Retina (tissue), 1 donor: ENCODE measurements at places on chromosomes 2 and 18.

DNA sequence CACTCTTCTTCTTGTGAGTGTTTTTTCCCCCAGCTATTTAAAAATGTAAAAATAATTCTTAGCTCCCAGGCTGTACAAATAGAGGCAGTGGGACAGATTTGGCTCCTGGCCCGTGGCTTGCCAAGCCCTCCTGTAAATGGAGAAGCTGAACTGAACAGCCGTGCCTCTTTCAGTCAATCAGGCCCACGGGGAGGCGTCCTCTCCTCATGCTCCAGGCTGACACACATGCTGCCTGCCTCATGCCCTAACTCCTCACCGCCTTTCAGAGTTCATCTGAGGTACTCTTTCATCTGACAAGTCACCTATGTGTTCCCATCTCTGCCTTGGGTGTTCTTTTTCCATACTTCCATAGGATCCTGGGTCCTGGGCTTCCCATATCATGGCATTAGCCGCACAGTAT is 58.9 kb downstream of the BMP10 start:
- no peak for DNase-seq

DNA sequence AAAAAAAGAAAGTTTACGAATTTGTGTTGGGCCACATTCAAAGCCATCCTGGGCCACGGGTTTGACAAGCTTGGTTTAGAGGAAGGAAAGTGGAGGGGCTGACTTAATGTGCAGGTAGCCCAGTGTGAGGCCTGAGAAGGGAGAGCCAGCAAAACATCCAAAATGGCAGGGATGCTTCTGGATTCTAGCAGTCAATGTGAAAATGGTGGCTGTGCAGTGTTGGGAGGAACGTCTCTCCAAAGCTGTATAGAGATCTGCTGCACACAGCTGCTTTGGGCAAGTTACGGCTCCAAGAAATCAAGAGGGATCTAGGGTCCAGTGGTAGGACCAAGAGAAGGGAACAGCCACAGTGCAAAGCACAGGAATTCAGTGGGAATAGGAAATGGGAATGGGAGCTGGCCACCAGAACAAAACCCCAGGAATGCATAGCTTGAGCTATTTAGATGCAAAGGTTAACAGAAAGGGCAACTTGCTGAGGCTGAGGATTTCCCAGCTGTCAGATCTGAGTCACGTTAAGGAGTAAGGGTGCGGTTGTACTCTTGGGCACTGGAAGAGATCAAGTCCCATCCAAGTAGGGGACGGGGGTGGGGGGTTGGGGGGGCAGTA is 70.6 kb downstream of the B3GNT2 start:
- DNase-seq: no peak

DNA sequence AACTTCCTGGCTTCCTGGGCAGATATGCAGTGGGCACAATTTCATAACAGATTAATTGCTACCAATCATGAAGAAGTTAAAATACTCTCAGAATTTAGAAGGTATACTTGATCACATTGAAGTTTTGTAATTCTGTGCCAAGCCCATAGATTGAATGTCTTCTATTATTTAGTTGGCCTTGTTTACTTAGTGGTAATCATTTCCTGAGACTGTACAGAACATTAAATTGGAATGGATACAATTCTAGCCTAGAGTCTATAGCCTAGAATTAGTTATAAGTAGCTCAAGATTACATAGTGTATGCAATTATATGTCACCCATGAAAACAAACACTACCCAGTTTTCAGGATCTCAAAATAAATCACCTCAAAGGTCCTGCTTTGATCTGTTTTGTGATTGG is 615.8 kb downstream of the XIRP2 start:
- DNase-seq: no peak

DNA sequence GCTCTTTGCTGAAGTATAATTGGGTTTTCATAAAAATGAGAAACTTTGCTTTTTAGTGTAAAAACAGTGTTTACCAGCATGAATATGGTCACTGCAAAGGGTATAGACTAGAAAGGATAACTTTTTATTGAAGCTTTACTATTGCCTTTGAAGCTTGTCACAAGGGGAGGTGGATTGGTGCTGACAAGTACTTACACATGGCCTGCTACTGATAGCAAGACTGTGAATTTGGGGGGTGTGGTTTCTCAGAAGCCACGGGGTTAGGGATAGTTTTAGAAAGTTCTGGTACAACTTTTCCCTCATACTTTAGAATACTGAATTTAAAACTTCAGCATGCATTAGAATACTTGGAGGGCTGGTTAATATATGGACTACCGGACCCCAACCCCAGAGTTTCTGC is 294.1 kb downstream of the SOCS6 start:
- no peak for DNase-seq

DNA sequence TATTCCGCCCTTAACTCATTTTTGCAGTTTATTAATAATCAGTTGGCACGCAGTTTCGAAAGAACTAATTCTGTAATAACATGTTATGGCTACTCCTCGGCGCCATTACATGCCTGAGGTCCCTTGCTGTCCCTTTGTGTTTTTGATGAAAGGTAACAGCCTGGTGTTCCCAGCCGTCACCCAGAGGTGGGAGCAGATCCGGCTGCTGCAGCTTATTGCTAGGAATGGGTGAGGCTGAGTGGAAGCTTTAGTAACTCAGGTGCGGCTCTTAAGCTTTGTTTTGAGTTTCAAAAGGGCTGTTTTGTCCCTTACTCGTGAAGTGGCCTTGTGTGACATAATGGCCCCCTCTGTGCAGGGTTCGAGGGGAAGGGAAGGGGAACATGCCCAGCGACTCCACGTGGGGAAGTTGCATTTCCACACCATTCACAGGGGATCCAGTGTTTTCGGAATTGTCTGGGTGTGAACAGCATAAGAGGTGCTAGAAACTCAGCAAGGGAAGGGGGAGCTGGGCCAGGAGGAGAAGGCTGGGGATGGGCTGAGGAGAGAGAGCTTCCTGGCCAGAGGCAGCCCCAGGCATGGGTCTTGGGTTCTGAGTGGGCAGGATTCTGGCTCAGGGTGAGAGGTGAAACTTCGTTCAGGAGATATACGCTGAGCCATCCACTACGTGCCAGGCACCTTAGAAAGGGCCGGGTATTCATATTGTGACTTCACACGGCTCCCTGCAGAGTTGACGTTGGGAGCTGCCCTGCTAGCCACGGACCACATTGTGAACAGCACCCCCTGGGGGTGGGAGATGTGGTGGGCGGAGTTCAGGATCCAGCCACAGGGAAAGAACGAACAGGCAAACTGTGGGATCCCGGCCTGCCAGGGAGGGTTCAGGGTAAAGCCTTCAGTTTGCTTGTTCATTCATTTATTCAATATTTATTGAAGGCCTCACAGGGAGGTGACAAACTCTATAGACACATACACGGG is 84.4 kb downstream of the TGOLN2 start:
- DNase-seq: no peak

- no peak for DNase-seq
Observed at GRCh38 chr18:78932281-78932680, 47.3 kb upstream of the SALL3 start.

GRCh38 chr2:106876699-106877098 is 9.3 kb downstream of the ST6GAL2 start:
- DNase-seq: no peak

- no peak for DNase-seq
Observed at GRCh38 chr18:43034683-43035500, 80.6 kb downstream of the RIT2 start.

- DNase-seq: no peak
Observed at GRCh38 chr2:234806818-234807217, 145.0 kb upstream of the SH3BP4 start.

- no peak for DNase-seq
Observed at GRCh38 chr2:184890311-184890710, 292.0 kb downstream of the ZNF804A start.

GRCh38 chr2:236773206-236773605 is 203.6 kb downstream of the ACKR3 start:
- DNase-seq: peak; percentile 25

GRCh38 chr18:56987236-56987635 is 159.7 kb upstream of the BOD1L2 start:
- DNase-seq: peak; percentile 18

DNA sequence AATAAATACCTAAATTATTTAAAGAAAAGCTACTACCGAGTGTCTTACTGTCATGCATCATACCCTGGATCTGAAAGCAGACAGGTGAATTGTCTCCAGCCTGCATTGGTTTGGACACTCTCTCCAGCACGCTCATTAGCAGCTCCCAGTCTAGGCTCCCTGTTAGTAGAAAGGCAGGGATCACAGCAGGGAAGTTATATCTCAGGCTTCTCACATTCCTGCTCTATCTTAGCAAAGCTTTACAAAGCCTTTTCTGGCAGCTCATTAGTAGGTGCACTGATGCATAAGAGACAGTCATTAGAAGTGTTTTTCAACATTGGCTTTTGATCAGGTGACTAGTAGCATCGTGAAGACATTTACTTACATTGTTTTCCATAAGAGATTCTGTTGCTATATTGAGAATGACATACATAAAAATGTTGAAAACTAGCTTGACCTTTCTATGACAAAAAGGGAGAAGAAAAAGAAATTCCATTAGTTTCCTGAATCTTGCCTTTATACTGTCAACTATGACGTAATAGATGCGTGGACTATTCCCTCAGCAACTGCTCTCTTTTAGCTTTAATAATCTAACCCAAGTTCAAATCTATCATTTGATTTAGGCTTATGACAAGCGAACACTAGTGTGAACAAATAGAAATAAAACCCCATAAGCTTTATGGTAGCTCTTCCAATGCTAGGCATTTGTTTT is 408.7 kb upstream of the KCNH7 start:
- peak; percentile 68 for DNase-seq

GRCh38 chr2:45882707-45883602 is 231.5 kb downstream of the PRKCE start:
- DNase-seq: no peak

GRCh38 chr2:45626387-45627221 is 15.5 kb upstream of the SRBD1 start:
- DNase-seq: no peak

DNA sequence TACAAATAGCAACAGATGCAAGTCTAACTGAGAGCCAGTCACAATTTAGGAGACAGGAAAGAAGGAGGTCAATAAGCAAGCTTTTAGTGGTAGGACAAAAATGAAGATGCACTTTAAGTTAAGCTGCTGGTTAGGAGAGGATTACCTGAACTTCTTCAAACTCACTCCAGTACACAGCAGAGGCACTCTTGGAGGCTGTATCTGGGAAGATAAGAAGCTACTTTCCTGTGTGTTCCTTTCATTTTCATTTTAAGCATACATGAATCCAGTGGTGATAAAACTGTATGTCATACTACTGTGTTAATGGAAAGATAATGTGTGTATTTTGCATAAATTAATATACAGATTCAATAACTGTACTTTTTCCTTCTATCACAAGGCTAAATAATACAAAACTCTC is 49.6 kb downstream of the HYCC2 start:
- DNase-seq: no peak

- DNase-seq: no peak
Observed at GRCh38 chr2:21996339-21996738, 872.6 kb downstream of the TDRD15 start.

DNA sequence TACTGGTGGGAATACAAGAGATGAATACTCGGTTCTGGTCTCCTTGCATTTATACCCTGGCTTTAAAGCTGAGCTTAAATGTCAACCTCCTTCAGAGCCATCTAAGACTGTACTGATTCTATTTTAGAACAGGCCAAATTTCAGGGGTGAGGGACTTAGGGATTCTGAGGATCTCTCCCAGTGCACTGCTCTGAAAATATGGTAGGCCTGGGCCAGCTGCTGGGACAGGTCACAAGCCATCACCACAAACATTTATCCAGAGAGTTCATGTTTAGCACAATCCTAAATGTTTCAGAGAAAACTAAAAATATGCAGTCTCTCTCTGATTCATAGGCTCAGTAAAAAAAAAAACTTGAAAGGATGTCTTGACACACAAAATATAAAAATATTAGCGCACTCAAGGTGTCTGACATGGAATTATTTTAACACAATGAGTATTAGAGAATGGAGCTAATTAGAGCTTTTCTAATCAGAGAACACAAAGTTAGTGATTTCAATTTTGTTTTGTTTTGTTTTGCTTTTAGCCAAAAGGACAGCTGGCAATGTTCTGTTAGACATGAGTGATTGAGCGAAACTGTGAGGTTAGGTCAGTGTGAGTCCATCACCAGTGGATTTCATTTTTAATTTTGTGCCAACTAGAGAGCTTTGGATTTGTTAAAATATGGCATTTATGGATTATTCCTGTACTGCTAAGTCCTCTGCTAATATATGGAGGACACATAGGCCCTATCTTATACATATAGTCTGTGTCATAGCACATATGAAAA is 38.8 kb downstream of the MFSD6 start:
- no peak for DNase-seq

GRCh38 chr18:49531678-49532153 is 30.1 kb upstream of the LIPG start:
- no peak for DNase-seq

DNA sequence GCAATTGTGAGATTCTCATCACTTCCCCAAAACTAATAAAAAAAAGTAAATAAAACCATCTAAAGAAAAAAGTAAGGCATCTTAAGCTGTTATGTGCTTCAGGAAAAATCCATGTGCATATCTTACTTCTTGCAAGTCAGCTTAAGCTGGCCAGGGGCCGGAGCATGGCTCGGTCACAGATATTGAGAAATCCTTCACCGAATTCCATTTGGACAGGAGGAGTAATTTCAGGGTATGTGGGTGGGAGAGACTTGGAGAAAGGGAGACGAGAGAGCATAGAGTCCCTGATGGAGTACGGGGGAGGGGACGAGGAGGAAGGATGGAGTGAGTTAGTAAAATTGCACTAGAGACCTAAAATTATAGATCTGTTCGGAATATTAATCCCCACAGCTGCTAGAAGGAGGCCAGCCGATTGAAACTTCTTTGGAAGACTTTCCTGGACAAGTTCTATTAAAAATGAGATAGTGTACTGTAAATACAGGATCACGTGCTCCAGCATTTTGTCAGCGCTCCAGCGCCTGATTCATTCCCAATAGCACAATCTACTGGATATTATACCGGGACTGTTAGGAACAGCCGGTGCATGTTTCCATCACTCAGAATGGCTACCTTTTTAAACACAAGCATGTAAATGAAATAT is 438.5 kb downstream of the ZNF516 start:
- DNase-seq: no peak

- no peak for DNase-seq
Observed at GRCh38 chr2:189129971-189130370, 49.6 kb downstream of the COL5A2 start.

- no peak for DNase-seq
Observed at GRCh38 chr18:3456686-3457069, 6.7 kb downstream of the TGIF1 start.

- no peak for DNase-seq
Observed at GRCh38 chr2:38163006-38163405, 87.1 kb upstream of the CYP1B1 start.

DNA sequence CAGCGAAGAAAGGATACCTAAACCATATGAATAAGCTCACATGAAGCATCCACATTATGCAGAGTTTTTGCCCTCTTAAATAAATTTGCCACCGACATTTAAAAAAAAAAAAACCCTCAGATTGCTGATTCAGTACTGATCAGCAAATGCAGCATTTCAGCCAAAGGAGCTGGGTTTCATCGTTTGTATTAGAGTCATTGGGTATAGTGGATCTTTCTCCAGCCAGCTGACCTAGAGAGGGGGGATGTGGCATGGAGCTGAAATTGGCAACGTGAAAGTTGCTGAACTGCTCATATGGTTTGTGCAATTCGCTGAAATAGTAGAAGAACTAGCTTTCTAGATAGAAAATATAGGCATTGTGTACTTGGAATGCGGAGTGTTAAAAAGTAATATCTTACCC is 73.5 kb upstream of the ZNF397 start:
- DNase-seq: no peak

- no peak for DNase-seq
Observed at GRCh38 chr2:133418671-133419070, 149.6 kb downstream of the NCKAP5 start.
